ENCODE measurements at places on chromosomes 12 and 14.

DNA sequence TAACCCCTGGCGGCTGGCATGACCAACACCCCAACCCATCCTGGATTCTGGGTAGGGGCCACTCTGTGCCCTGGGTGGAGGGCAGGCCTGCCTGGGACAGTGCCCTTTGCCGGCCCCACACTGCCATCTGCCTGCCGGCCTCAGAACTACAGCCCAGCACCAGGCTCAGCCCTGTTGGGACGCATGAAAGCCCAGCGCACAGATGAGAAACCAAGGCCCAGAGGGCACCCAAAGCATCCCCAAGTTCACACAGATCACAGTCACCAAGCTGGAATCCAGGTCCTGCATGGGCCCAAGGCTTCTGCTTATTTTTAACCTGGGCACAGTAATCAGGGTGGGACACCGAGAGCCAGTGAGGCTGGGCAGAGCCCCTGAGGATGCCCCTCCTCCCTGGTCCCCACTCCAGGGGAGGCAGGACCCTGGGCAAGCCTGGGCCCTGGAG is 26.2 kb downstream of the RFLNA start:
- peak; percentile 80 for DNase-seq

- no peak for DNase-seq
These were observed 42.5 kb downstream of the LIN7A start for GRCh38 chr12:80895240-80895639.

GRCh38 chr12:53506450-53506785 is 866 bp downstream of the NPFF start:
- no peak for DNase-seq

DNA sequence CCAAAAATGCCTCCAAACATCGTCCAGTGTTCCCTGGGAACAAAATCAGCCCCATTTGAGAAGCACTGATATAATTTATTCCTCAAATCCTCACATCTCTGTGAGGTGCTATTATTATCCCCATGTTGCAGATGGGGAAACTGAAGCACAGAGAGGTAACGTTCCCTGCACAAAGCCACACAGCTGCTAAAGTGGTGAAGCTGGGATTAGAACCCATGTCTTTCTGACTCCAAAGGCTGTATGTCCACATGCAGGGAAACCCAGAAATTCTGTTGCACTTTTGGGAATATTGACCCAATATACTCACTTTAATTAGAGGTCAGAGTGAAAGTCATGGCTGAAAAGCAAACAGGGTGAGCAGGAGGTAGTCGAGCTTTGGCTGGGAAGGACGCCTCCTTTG is 19.1 kb upstream of the WSCD2 start:
- DNase-seq: no peak

DNA sequence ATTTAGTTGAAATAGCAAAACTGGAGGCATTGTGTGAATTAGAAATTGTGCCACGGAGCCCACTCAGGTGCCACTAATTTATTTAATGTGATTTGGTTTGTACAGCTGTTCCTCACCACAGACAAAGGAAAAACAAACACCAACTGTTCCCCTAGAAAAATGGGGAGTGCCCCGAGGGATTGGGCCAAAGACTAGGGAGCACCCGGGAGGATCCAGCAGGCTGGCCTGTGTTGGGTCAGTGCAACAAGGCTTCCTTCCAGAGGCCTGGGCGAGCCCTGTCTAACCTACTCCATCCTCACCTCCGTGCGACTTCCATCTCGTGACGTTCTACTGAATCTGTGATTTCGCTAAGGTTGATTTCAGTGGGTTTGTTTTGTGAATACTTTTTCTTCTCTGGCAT is 206.2 kb downstream of the CHST11 start:
- DNase-seq: no peak

DNA sequence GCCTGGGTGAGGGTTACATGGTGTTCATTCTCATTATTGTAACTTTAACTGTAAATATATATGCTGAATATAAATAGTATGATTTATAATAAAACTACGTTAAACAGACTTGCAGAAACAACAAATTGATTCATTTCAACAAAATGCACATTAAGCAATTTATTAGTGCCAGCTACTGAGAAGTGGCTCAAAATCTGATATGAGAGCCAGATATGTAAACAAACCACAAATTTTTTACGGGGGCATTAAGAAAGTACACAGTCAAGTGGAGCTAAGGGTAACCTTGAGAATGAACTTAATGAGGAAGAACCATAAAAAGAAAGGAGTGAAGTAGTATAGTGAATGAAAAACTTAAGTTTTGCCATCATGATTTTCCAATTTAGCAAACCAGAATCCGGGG is 40.3 kb downstream of the CEP128 start:
- DNase-seq: no peak

DNA sequence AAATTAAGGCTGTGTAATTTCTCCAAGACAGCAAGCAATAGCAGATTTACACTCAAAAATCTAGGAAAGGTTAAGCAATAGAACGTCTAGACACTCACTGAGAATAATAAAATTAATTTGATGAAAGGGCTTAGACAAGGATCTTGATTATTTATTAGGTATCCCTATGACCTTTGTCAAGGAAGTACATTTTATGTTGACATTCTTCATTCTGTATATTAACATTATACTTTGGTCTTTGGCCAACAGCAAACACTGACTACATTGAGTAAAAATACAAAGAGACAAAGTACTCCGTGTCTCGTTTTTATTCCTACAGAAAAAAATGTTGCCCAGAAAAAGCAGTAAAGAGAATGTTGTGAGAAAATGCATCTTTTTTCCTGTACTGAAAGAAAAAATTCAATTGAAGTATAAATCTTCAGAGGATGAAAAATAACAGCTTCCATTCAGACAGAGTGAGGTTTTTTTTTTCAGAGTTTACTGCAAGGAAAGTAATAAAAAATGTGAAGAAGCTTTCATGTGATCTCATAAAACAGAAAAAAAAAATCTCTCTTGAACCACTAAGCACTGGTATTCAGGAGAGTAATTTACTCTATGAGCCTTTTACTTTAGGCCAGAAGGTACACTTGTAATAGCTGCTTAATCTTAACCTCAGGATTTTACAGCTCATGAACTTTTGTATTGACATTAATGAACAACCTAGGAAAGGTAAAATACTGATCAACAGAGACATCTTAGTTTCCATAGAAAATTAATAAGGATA is 605.0 kb downstream of the FSCB start:
- DNase-seq: no peak

- peak; percentile 88 for DNase-seq
These were observed at the start of gene PTPN21 for GRCh38 chr14:88554457-88555286. Gene PTPN21 (minus strand): TSS chr14:88555007. CDS start chr14:88550417, 4,590 bp downstream.

DNA sequence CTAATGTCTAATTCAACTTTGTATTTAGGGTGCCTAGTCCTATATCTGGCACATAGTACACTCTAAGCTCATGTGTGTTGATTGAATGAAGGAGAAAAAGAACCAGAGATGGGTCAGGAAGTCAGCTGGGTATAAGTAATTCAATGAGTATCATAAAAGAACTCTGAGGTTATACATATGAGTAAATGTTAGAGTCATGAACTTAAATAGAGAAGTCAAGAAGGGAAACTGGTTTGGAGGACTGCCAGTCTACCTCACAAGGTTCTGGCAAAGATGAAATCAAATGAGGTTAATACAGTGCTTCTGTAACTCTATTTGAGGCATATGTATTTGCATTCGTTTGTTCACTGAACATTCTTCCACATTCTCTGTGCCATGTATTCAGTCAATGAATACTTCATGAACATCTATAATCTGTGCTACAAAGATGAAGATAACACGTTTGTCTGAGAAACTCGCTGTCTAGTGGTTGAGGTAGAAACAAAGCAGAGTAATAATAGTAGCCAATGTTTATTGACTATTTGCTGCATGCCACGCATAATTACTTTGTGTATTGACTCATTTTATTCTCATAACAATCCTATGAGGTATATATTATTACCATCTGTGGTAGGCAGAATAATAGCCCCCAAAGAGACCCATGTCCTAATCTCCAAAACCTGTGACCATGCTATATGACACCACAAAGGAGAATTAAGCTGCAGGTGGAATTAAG is 88.9 kb downstream of the PTGER2 start:
- DNase-seq: no peak
